ENCODE measurements at places on chromosomes 5 and 9.

GRCh38 chr5:120823328-120823727 lies 359.2 kb downstream of the PRR16 start:
- no peak for DNase-seq

DNA sequence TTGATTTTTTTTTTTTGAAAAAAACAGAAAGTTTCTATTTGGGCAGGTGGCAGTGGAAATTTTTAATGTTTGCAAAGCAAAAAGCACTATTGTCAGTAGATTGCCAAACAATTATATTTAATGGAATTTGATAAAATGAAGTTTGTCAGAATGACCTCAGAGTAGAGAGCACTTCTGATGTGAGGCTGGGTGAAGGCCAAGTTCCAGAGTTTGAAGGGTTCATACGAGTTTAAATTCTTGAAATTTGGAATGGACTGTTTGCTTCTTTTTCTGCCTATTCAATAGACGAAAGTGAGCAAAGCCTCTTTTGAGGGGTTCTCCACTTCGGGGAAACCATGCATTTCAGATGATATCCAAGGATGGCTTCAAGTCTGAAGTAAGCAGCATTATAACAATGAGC lies 7.4 kb downstream of the SHC3 start:
- no peak for DNase-seq

GRCh38 chr9:89807101-89807395 lies 202.2 kb downstream of the GADD45G start:
- DNase-seq, result no peak

- DNase-seq, result no peak
These were observed 250.1 kb downstream of the GADD45G start for GRCh38 chr9:89854715-89855475.

GRCh38 chr5:36629729-36630128 lies 23.3 kb downstream of the SLC1A3 start:
- no peak for DNase-seq

DNA sequence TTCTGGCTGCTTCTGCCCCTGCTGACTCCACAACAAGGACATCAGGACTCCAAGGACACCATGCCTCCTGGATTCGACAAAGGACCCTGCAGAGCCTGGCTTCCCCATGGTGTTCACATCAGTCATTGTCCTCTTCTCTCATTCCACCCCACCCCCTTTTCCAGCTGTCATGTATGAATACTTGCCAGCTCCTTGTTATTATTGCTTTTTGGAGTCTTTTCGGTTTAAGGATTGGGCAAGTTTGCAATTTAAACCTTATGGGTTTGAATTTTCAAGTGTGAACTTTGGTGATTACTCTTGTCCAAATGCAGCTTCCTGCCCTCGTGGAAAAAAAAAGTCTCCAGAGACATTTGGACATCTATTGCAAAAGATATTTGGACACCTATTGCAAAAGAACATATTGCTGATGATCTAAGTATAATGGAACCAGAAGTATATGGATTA lies 14.2 kb upstream of the LVRN start:
- no peak for DNase-seq

DNA sequence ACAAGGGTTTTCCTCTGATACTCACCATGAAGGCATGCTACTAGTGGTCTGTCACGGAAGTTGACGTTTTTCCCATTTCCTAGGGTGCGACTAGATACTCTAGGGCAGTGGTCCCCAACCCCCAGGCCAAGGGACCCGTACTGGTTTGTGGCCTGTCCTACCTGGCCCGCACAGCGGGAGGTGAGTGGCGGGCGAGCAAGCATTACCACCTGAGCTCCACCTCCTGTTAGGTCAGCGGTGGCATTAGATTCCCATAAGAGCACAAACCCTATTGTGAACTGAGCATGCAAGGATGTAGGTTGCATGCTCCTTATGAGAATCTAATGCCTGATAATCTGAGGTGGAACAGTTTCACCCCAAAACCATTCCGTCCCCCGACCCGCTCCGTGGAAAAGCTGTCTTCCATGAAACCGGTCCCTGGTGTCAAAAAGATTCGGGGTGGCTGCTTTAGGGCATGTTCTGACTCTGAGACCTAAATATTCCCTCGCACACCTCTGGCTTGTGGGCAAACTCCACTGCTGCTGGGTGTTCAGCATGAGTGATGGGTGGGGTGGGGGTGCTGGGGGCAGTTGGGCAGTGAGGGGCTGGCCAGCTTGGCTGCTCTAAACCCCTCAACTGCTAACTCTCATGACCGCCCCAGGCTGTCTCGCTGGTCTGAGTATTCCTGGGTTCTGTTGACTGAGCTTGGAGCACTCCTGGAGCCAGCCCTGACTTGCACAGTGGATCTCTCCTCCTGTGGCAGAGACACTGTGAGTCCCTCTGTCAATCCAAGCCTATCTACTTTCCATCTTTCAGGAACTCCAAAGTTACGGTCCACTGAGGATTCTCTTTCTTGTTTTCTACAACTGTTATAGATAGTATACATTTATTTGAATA lies 78.3 kb upstream of the NEK6 start:
- no peak for DNase-seq

- DNase-seq, result no peak
These were observed 144.3 kb downstream of the ACTBL2 start for GRCh38 chr5:57338068-57338867.
